ENCODE measurements at places on chromosomes 12 and 14.

- no peak for DNase-seq
Measured at GRCh38 chr12:108939594-108939993, 59.7 kb downstream of the DAO start.

GRCh38 chr14:37036669-37037341 lies 135.6 kb downstream of the SLC25A21 start:
- no peak for DNase-seq

DNA sequence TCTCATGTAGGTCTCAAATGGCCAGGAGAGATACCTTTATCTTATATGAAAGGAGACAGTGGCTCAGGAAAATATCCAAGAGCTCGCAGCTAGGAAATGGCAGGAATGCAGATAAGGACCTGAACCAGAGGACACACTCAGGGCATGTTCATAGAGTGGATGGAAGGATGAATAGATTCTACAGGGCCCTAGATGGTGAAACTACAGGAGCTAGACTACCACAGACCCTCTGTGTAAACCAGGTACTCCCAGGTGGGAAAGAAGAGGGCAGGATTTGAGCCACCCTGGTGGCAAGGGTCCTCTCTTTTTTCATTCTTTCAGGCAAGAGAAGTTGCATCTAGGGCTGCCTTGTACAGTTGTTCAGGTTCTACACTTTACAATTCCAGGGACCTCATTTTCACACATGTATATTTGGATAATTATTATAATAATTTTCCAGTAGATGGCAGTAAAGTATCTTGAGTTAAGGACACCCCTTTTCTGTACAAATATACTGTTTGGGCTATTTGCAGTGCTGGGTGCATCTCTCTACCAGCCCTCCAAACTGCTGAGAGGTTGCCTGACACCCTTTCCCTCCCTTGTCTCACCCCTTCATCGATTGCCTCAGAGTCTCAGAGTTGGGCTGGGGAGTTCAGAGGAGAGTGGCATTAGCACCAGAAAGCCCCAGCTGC lies 10.5 kb upstream of the ZDHHC22 start:
- DNase-seq = peak; percentile 25

- DNase-seq = no peak
Measured at GRCh38 chr12:12180575-12180974, 86.3 kb downstream of the LRP6 start.

GRCh38 chr12:11749943-11750690 lies 100.6 kb downstream of the ETV6 start:
- no peak for DNase-seq

- DNase-seq = no peak
Measured at GRCh38 chr12:39638840-39639239, 19.2 kb upstream of the ABCD2 start.

DNA sequence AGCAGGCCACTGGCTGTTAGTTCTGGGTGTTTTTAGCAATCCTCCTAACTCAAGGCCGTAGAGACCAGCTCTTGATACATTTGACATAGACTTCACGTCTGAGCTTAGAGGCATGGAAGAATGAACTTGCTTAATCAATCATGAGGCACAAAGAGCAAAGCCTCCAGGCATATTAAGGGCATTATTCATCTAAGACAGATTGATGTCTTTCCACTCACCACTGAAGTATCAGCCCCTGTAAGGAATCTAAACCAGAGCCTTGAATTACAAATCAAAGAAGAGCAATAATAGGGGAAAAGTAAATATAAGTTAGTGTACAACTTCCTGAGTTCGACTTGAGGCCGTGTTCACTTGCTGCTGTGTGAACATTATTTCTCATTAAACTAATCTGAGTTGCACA lies 1470.7 kb downstream of the AACS start:
- no peak for DNase-seq

GRCh38 chr14:21238823-21239518 lies 30.3 kb downstream of the HNRNPC start:
- no peak for DNase-seq

GRCh38 chr14:96271421-96271762 lies 15.4 kb downstream of the BDKRB1 start:
- DNase-seq = no peak

DNA sequence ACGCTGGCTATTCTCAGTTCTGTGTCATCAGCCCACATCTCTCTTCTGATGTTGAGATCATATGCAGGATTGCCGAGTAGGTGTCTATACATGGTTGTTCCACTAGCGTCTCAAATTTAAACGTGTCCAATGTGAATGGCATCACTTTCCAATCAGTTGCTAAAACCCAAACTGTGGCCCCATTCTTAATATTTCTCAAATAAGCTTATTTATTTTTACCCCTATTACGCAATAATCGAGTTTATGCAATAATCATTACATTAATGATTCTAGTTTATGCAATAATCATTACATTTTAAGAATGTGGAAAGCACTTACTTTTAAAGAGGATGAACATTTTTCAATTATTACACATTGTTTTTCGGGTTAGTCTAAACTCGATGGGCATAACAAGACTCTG lies 47.8 kb downstream of the ACSS3 start:
- DNase-seq = no peak

GRCh38 chr12:112238441-112238840 lies 113.1 kb downstream of the TRAFD1 start:
- DNase-seq = no peak

DNA sequence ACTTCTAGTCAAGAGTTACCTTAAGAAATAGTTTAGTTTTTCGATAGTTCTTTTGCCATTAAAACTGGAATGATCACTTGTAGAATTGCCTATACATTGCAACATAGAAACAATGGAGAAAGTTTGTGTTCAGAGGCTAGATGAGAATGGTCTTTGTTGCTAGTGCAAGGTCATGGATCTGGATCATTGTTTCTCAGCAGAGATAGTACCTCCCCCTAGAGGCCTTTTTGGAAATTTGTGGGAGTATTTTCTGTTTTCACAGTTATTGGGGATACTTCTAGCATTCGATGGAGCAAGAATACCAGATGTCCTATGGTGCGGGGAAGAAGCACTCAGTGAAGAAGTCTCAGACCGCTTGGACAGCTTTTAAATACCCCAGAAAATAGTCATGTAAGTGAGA lies 138.8 kb upstream of the HMGA2 start:
- no peak for DNase-seq

- no peak for DNase-seq
Measured at GRCh38 chr12:119178544-119179334, at the start of gene HSPB8. TSS of gene HSPB8 (plus strand) at chr12:119178931. CDS start at chr12:119179313, 382 bp downstream.

DNA sequence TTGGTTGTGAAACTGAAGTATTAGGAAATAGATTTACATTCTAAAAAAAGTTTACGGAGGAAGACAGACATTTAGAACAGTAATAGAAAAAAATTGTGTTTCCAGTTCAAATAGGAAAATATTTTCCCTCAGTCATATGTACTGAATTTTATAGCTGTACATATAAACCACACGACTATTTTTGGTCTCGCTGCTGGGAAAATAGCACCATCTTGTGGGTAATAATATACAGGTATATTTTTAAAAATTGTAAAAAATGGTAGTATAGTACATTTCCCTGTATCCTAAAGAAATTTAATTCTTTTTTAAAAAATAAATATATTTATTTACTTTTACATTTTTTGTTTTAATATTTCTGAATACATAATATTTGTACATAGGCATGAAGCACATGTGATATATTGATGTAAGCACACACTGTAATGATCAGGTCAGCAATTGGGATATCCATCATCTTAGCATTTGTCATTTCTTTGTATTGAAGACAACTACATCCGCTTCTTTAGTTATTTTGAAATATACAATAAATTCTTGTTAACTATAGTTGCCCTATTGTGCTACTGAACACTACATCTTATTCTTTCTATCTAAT lies 168.6 kb downstream of the ALX1 start:
- no peak for DNase-seq

DNA sequence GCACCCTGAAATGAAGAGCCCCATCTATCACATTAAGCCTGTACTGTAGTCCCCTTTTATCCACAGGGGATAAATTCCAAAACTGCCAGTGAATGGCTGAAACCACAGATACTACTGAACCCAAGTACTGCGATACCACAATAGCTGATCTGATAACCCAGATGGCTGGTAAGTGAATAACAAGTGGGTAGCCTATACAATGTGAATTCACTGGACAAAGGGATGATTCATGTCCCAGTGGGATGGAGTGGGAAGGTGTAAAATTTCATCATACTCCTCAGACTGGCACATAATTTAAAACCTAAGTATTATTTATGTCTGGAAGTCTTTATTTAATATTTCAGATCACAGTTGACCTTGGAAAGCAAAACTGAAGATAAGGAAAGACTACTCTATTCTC lies 201.3 kb downstream of the GPHN start:
- DNase-seq = no peak

DNA sequence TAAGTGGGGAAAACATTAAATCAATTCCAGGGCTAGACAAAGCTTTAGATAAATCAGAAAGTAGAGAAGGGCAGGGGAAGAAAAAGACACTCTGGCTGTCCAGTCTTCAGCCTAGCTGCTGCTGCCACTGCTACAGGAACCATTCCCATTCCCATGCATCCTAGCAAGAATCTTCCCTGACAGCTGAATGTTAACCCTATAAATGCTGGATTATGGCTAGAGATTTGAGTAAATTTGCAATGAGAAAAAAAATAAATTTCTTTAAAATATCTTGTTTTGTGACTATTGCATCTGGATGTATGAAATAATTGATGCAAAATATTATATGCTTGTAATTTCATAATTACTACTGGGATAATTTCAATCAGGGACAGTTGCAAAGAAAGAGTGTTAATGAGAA lies 15.0 kb upstream of the CDKN3 start:
- DNase-seq = no peak

DNA sequence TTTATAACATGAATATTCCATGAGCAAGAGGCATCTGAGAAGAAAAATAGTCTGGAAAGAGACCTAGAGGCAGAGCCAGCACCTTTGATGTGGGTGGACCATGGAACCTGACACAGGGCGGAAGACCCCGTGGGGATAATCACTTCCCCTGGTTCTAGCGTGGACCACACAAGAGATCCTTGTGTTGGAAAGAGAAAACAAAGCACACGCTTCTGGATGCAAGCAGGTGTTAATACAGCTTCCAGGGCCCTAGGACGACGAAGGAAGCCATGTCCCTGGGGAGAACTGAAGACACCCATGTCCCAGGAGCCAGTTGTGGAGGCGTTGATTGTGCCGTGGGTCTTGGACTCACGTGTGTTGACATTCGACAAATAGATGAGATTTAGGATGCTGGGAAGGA lies 102.9 kb downstream of the ADGRD1 start:
- no peak for DNase-seq

DNA sequence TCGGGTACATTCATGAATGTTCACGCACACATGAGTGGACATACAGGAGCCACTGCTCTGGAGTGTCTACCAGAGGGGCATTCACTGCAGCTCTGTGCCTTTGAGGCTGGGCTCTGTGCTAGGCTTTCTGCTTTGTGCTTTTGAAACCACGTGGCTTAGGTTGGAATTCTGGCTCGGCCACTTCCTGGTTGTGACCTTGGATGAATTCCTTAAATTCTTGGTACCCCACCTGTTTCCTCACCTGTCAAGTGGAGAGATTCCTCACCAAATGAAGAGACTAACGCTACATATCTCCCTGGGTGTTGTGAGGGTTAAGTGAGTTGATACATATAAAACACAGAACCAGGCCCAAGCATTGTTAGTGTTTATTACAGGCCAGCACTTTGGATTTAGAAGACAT lies 842.8 kb downstream of the VRK1 start:
- no peak for DNase-seq

DNA sequence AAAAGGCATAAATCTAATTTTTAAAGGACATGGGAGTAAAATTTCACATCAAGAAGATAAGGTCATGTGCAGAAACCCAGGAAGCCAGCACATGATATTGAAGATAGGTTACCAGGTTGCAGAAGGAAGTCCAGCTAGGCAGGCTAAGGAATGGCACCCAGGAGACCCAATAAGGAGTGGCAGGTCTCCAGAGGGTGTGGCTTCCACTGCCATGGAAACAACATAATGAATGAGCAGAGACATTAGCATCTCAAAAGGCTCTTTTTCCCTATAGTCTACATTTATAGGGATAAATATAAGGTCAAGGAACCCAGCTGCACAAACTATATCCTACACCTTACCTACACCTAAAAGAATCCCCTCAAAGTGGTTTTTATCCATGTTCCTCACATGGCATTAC lies 275.9 kb downstream of the RPS29 start:
- no peak for DNase-seq

DNA sequence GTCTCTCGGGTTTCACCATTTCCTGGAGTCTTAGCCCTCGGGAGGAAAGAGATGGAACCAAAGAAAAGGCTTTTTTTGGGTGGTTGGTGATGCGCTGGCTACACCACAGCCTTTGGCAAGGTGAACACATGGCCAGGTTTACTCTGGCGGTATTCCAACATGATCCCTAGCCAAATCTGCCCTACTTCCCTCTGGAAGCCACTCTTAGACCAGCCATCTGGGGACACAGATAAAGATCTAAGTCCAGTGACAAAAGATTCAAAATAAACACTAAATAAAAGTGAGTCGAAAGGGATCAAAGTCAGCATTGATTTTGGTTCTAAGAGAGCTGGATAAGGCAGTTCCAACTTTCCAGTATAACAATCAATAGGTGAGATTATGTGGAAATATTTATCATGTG lies 694.5 kb downstream of the VRK1 start:
- no peak for DNase-seq

DNA sequence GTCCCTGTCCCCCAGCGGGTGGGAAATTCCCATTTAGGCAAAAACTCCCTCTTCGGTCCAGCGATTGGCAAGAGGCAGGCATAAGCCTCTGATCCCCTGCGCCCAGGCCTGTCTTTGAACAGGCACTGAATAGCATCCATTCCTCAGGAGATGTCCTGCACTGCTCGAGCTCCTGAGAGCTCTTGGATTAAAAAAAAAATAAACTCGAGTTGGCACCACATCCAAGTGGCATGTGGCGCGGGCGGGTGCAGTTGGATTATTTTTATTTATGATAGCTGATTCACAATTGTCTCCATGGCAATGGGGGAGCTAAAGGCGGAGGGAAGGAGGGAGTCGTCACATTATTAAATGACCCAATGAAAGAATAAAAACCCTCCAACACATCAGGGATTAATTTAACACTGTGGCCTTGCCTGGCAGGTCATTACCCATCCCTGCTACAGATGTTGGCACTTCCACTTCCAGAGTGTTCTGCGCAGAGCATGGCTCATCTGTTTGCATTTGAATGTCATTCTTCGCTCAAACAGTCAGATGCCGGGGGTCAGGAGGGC lies 207.2 kb downstream of the AACS start:
- no peak for DNase-seq

- no peak for DNase-seq
Measured at GRCh38 chr14:31429791-31430190, 9.4 kb upstream of the HEATR5A start.

GRCh38 chr14:91374287-91374878 lies 43.2 kb downstream of the CCDC88C start:
- DNase-seq = no peak

GRCh38 chr12:6919588-6919987 lies 5.2 kb downstream of the ENO2 start:
- no peak for DNase-seq

GRCh38 chr12:39157696-39158342 lies 252.4 kb upstream of the CPNE8 start:
- no peak for DNase-seq

- no peak for DNase-seq
Measured at GRCh38 chr12:128458301-128458974, 191.5 kb downstream of the TMEM132C start.
